ENCODE measurements at places on chromosomes 2 and 18. TPM values are rescaled to one million over a fixed set of nuclear protein-coding genes. Genes with fewer than 3 reads are reported as not detected.

- DNase-seq = no peak
These were observed 79.7 kb downstream of the LDLRAD4 start for GRCh38 chr18:13298262-13298661.

DNA sequence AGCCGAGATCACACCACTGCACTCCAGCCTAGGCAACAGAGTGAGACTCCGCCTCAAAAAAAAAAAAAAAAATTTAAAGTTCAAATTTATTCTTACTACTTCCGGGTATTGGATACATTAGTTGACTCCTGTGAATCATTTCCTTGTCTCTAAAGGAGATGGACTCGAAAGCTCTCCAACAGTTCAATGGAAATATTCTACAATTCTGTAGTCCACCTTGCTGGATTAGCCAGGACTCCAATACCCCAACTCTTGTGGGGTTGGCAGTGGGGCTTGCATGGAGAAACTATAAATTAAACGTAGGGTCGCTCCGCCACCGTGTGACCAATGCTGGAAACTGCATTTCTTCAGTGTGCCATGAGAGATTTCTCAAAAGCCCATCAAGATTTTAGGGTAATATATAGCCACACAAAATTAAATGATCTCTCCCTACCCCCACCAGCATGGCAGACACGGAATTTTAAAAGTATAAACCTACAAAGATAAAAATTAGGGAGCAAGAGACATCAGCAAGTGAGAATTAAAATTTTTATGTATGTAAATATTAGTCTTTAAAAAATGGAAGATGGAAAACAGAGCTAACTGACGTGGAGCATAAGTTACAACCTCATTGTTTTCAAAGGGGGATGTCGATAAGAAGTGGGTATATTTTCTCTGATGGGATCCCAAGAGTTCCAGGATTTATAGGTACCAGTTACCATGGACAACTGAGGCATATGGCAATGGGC is 27.8 kb upstream of the GAREM2 start:
- DNase-seq = no peak

- DNase-seq = no peak
These were observed 246.0 kb upstream of the CXCR4 start for GRCh38 chr2:136363900-136364299.

- no peak for DNase-seq
These were observed 132.0 kb upstream of the BOD1L2 start for GRCh38 chr18:57014772-57015413.

DNA sequence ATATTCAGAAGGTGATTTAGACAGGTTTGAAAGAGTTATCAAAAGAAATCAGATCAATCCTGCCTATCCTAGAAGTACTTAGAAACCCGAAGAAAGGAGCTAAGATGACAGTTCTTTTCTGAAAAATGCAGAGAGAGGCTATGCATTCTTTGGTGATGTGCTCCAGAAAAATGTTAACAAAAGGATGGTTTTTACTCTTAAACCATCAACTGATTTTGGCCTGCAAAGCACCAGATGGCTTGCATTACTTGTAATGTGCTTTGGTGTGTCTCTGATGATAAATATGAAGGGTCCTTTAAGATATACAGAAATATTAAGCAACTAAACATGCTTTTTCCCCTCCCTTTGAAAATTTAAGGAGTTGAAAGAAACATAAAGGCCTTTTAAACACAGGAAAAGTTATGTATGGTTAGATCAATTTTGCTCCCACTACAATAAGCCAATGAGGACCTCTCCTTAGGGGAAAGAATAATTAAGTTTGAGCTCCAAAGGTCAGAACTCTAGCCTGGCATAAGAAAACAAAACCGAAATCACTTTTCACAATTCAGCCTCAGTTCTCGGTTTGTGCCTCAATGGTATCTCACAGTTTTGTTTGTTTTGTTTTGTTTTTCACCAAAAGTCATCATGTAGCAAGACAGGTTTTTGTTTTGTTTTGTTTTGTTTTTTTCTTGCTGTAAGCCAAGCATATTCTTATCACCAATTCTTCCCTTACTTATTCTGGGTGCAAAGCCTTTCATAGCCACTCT is 302.4 kb upstream of the NT5C1B start:
- no peak for DNase-seq

- no peak for DNase-seq
These were observed 89.9 kb downstream of the CDH19 start for GRCh38 chr18:66513996-66514395.

DNA sequence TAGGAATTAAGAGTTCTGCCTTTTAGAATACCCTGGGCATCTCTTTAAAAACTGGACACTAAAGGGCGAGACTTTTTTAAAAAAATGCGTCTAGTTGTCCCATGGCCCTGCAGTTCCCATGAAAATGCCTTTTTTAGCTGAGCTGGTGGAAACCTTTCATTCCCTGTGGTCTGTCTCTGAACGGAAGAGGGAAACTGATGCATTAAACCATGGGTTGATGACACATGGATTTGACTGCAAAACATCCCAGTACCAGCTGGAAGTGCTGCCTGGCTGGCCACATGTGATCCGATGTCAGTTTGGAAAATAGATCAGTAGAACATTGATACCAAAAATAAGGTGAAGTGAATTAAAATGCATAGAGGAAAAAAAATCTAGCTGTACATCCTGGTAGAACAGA is 129.2 kb downstream of the MYO1B start:
- no peak for DNase-seq

DNA sequence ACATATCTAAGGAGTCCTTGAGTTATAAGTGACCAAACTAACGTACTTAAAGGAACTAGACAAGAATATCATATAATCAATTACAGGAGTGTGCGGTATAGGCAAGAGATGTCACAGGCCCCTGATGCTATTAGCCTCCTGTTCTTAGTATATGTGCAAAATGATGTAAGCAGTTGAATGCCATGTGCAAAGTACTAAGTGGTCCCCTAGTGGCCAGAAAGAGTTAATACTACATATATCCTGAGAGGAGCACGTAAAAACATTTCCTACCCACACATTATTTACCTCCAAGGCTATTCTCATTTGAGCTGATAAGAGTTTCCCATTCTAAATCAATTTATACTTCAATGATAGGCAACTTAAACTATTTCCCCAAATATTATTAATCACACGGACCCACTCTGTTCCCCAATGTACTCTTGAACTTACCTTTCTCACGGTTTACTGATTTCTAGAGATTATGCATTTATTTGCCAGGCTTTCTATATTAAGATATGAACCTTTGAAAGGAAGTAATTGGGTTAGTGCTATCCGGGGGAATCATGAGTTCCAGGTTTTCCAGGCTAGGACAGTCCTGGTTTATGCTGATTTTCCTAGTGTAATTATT is 158.0 kb upstream of the KLHL14 start:
- DNase-seq = no peak

DNA sequence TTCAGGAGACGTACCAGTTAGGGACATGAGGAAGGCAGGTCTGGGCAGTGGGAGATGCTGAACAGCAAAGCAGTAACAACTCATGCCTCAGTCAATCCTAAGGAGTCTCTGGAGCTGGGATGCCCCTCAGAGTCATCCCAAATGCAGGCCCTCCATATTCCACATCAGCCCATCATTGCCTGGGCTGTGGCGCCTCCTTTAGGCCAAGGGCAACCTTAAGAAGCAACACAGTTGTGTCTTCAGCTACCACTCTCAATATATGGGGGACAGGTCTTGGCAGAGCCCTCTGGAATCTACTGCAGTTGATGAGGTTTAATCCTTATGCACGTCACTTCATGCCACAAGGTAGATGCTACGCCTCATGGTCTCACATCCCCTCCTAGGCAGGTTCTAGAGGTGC is 682.0 kb upstream of the RAB6C start:
- no peak for DNase-seq

- no peak for DNase-seq
These were observed 87.1 kb downstream of the POLE4 start for GRCh38 chr2:75045526-75046050.

- no peak for DNase-seq
These were observed 177.0 kb downstream of the SEPTIN10 start for GRCh38 chr2:109436610-109437225.

- DNase-seq = no peak
These were observed 45.6 kb downstream of the DDX18 start for GRCh38 chr2:117859924-117860647.

- DNase-seq = no peak
These were observed 519 bp downstream of the TEX261 start for GRCh38 chr2:70994009-70994698.

GRCh38 chr2:177404243-177404642 is 11.7 kb downstream of the AGPS start:
- DNase-seq = no peak

DNA sequence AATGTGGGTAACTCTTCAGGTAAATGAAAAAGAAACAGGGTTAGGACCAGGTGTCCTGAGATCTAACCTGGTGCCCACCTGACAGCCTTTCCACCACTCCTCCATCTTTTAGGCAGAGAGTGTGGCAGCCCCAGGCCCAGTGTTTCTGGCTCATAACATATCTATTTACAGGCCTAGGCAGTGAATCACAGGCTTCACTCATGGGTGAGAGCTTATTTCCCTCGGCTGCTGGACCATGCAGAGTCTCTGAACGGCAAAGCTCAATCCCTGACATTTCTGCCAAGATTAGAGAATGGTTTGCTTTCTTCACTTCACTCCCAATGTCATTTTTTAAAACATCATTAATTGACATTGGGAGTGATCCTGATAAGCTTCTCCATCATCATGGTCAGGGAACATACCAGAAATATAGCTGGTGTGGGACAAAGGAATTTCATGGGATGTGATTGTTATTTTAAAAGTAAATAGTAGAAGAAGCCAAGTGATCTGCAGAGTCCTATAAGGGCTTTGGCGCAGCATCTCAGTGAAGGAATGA is 323.9 kb downstream of the SETBP1 start:
- no peak for DNase-seq

Gene ANO7
- 0.65 TPM for total RNA-seq

Gene B4GALT6
- total RNA-seq = 5.8 TPM

Gene GALR1
- total RNA-seq = 2.0 TPM

Gene NCKAP5
- 1.3 TPM for total RNA-seq

Gene BCL11A
- total RNA-seq = 1.4 TPM

Gene NFATC1
- 10.7 TPM for total RNA-seq

Data from omental fat pad (tissue), 4 donors.